ENCODE measurements at places on chromosomes 1 and 21.

DNA sequence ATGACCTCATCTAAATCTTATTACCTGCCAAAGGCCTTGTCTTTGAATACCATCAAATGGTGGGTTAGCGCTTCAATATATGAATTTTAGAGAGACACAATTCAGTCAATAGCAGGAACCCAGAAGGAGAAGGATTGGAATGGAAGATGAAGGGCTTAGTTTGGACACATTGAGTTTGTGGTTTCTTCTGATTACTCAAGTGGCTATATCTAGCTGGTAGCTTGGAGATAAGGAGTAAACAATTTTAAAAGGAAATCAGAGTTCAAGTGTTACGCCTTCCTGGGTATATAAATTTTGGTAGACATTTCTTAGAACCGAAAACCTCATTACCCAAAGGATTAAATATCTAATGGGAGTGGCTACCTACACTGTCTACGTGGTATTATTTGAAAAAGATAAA, 80.2 kb downstream of the RGS2 start:
- no peak for DNase-seq

- no peak for DNase-seq
These were observed 52.4 kb upstream of the BCL10 start for GRCh38 chr1:85328713-85329397.

DNA sequence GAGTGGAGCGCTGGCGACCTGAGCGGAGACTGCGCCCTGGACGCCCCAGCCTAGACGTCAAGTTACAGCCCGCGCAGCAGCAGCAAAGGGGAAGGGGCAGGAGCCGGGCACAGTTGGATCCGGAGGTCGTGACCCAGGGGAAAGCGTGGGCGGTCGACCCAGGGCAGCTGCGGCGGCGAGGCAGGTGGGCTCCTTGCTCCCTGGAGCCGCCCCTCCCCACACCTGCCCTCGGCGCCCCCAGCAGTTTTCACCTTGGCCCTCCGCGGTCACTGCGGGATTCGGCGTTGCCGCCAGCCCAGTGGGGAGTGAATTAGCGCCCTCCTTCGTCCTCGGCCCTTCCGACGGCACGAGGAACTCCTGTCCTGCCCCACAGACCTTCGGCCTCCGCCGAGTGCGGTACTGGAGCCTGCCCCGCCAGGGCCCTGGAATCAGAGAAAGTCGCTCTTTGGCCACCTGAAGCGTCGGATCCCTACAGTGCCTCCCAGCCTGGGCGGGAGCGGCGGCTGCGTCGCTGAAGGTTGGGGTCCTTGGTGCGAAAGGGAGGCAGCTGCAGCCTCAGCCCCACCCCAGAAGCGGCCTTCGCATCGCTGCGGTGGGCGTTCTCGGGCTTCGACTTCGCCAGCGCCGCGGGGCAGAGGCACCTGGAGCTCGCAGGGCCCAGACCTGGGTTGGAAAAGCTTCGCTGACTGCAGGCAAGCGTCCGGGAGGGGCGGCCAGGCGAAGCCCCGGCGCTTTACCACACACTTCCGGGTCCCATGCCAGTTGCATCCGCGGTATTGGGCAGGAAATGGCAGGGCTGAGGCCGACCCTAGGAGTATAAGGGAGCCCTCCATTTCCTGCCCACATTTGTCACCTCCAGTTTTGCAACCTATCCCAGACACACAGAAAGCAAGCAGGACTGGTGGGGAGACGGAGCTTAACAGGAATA, 4.2 kb downstream of the TFAP2E start:
- DNase-seq: no peak

- DNase-seq: no peak
These were observed 116.7 kb upstream of the F3 start for GRCh38 chr1:94658221-94658620.

Data from NCI-H446 (cell line).